ENCODE measurements at places on chromosomes 2 and 18. TPM values are rescaled to one million over a fixed set of nuclear protein-coding genes. Genes with fewer than 3 reads are reported as not detected.

DNA sequence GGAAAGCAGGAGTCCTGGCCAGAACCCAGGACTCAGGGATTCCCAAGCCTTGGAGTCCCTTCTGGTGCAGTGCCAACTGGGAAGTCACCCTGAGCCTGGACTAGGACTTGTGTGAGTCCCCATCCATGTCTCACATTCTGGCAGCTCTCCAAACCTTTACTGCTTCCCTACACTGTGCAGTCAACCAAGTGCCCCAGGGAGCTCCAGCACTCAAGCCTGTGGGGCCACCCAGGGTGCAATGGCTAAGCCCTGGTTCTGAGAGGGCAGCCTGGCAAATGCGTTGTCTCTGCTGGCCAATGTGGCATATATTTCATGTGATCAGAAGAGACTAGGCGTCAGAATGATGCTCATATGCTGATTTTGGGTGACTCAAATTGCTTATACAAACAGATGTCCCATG, 223.4 kb downstream of the SP3 start:
- DNase-seq: no peak

DNA sequence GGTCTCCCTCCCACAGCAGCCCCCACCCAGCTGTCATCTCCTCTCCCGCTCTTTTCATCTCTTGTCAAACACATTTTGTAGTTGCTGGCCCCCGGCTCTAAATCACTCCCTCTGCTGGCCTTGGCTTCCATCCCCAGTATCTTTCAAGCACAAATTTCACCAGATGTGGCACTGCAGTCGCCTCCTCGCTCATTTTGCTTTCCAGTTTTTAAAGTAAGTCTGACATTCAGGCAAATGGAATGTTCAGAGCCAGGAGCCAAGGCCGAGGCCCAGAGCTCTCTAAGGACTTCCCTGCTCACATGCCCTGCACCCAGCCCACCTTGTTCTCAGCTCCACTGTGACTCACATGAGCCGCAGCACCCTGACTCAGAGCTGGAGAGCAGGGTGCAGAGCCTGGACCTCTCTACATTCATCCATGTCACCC, 158.4 kb downstream of the GALNT14 start:
- no peak for DNase-seq

GRCh38 chr2:150081775-150082481, 405.5 kb downstream of the RND3 start:
- DNase-seq: no peak

DNA sequence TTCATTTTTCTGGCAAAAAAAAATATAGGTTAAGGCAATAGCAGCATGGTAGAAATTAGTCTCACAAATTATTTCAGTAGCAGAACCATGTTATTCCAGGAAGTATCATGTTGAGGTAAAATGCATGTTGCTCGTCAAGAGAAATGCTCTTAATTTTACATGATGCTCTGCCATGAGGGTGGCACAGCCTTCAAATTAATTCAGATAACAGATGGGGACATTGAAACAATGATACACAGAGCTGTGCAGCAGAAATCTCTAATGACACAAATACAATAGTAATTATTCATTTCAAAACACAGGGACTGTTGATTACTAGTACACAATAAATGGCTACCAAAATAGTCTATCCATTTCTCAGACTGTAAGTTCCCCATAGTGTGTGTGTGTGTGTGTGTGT, 24.8 kb downstream of the GAREM1 start:
- DNase-seq: no peak

DNA sequence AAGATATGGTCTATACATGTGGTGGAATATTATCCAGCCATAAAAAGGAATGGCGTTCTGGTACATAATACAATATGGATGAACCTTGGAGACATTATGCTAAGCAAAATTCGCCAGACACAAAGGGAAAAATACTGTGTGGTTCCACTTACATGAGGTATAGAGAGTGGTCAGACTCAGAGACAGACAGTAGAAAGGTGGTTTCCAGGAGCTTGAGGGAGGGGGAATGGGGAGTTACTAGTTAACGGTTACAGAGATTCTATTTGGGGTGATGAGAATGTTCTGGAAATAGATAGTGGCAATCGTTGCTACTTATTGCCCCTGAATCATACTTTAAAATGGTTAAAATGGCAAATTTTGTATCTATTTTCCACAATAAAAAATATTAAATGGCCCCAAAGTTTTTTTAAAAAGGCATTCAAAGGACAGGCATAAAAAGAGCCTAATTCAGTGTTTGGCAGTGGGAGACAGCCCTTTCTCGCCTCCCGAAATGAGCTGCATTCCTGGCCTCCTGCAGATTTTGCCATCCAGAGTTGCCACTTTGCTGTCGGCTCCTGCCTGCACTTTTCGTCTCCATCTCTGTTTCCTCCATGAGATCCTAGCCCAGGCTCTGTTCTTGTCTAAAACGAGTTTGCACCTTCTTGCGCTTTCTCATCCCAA, 13.5 kb downstream of the TNFRSF11A start:
- no peak for DNase-seq

DNA sequence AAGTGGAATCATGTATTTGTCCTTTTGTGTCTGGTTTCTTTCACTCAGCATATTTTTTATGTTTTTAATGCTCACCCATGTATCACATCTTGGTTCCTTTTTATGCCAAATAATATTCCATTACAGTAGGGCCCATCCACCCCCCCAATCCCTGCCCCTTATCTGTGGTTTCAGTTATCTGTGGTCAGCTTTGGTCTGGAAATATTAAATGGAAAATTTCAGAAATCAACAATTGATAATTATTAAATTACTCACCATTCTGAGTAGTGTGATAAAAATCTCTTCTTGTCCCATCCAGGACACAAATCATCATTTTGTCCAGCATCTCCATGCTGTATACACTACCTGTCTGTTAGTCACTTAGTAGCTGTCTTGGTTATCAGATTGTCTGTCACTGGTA, 66.7 kb downstream of the BIRC6 start:
- DNase-seq: no peak

GRCh38 chr2:68362069-68362468, 3.0 kb upstream of the PLEK start:
- DNase-seq: no peak

GRCh38 chr18:24910221-24910620, 441.7 kb downstream of the ZNF521 start:
- DNase-seq: no peak

- DNase-seq: no peak
Observed at GRCh38 chr2:10028988-10029874, 14.1 kb upstream of the KLF11 start.

GRCh38 chr2:206555721-206556120, 86.6 kb upstream of the FAM237A start:
- no peak for DNase-seq

GRCh38 chr2:172629586-172629985, 73.7 kb downstream of the PDK1 start:
- no peak for DNase-seq

DNA sequence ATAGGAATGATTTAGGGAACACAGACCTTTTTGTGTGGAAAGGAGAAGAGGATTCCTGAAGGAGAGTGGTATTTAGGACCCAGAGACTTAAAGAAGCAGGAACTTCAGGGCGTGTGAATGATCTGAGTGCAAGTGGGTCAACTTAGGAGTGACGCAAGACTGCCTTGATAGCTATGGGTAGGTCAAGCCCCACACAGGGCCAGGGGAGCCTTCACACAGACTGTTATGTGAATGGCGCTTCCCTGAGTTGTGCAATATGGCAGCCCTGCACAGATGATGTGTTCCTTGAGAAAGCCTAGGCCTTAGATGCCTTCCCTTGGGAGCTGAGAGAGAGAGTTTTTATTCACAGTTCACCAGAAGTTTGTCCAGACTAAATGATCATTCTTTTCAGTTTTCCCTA, 47.1 kb upstream of the IGFBP5 start:
- no peak for DNase-seq

DNA sequence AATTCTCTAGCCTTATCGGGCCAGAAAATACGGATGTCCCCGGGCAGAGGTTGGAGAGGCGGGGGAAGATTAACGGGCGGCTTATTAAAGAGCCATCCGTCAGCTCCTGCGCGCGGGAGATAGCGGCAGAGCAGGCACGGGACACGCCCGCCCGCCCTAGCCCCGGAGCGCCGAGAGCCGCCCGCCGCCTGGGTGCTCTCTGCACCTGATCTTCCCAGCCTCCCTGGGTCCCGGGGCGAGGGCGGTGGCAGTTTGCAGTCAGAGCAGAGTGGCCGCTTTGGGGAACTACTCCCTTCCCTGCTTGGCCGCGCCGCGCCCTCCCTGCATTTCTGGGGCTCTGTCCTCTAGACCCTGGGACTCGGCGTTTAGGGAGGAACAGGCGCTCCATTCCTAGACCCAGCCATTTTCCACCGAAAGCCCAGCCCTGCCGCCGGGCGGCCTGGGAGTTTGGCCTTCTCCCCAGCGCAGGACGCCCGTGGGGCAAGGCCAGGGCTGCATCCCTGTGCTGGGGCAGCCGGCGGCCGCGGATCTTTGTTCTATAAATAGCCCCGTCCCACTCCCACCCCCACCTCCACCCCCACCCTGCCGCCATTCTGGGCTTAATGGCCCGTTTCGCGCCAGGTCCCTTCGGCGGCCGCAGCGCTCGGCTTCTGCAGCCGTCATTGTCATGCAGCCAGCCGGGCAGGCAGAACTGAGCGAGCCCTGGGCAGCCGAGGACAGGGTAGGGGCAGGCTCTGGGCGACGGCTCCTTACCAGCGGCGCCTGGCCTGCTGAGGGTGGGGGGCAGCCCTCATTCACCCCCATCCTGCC, 6.6 kb downstream of the GAD1 start:
- no peak for DNase-seq

DNA sequence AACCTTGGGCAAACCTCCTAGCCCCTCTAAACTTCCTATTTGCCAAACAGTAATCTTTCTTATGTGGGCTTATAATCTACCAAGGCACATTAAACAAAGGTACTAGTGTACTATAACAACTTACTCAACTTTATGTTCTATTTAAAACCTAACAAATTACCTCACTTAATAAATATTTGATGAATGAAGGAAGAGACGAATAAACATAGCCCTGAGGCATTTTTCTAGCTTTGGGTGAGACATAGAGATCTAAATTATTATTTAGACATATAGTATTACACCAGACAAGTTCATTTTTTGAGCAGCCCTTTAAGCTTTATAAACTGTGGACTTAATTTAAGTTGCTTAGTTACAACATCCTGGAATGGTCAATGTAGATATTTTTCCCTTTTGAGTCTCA, 104.6 kb downstream of the UNC80 start:
- DNase-seq: no peak

Gene GAD1
- not detected for total RNA-seq

Gene MYO7B
- not detected for total RNA-seq

Gene PLGLB2
- 7.0 TPM for total RNA-seq

Gene KHK
- total RNA-seq: 2.4 TPM

Gene ABCG8
- total RNA-seq: not detected

Gene CFAP221
- not detected for total RNA-seq

Gene ZC3H15
- 43.7 TPM for total RNA-seq
